ENCODE measurements at places on chromosomes 3 and 15.
A peak's percentile ranks its signal among the peaks of the same experiment; 100 is the strongest.

- DNase-seq = no peak
Measured at GRCh38 chr3:33067484-33067883, 29.5 kb downstream of the GLB1 start.

GRCh38 chr15:29457729-29458128, 188.1 kb upstream of the NSMCE3 start:
- DNase-seq = no peak

- DNase-seq = no peak
Measured at GRCh38 chr15:70669006-70669602, 94.3 kb downstream of the UACA start.

DNA sequence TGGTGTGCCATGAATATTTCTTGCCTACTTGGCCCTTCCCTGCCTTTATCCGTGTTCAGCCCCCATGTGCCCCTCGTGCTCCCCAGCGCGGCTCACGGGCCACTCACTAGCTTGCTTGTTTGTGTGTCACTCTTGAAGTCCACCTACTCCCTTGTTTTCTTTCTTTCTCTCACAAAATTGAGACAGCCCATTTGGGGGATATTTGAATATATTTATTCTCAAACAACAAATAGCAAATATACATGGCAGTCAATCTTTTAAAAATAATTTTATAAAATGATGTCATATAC, 82.2 kb downstream of the PLXNA1 start:
- no peak for DNase-seq

DNA sequence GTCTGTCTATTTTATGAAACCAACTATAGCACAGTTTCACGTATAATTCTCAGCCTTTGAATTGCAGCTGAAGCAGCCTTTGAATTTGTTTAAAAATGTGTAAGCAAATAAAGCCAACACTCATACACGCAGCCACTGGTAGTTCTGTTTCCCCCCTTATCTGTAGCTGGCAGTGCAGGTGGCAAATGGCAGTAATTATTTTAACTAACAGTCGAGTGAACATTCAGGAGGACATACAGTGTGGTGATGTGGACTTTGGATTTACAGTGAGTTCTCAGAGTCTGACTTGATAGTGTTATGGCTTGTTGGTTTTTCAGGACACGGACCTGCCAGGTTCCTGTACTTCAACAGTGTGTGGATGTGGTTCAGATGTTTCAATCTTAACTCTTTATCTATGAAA, 64.0 kb upstream of the SKOR1 start:
- no peak for DNase-seq

DNA sequence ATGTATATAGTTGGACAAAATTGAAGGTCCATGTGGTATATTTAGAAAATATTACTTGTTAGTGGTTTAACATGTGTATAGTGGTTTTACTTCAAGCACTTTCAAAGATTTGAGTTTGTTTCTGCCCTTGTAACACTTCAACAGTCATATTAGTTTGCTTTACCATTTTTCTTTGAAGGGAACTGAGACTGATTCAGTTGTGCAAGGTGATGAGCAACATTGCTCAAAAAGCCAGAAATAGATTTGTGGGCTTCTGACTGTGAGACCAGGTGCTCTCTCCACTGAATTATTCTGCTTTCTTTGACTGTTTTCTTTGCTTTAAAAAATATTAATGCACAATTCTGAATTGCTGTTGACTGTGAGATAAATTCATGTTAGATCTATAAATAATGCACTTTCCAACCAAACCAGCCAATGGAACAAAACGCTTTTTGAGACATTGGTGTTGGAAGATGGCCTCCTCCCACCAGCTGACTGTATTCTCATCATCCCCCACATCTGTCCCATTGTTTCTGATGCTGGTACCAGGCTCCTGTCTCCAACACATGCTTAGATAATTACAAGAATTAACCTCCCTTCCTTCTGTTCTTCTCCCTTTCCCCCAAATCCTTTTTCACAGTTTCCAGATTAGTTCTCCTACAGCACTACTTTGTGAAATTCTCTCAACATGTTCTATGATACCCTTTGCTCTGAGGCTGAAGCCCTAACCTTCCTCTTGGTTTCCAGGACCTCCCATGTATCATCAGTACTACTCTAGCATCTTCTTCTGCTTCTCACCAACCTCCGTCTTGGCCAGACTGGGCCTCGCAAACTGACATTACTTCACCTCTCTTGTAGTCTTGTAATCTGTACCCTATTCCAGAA, 27.9 kb downstream of the PLCL2 start:
- no peak for DNase-seq

- no peak for DNase-seq
Measured at GRCh38 chr3:105722943-105723556, 145.8 kb downstream of the CBLB start.

- no peak for DNase-seq
Measured at GRCh38 chr3:142960322-142960850, 3.1 kb downstream of the PAQR9 start.

GRCh38 chr15:69885173-69885955, 212.4 kb downstream of the TLE3 start:
- DNase-seq = no peak

- DNase-seq = no peak
Measured at GRCh38 chr3:58630076-58630709, 36.4 kb downstream of the FAM3D start.

DNA sequence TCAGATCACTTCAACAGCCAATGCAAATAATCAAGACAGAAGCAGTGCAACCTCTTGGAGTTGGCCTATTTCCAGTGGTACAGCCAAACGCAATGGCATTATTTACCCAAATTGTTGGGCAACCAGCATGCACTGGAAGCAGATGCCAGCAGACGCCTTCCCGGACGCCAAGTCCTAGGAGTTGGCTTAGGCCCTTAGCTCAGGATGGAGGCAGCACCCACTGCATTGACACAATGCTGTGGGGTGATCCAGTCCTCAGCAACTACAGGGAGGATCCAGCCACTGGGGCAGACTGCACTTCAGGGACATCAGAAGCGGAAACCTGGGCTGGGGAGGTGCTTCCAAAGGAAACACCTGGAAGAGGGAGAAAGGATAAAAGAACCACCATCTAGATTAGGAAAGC, 290.4 kb downstream of the FAM43A start:
- DNase-seq = no peak

DNA sequence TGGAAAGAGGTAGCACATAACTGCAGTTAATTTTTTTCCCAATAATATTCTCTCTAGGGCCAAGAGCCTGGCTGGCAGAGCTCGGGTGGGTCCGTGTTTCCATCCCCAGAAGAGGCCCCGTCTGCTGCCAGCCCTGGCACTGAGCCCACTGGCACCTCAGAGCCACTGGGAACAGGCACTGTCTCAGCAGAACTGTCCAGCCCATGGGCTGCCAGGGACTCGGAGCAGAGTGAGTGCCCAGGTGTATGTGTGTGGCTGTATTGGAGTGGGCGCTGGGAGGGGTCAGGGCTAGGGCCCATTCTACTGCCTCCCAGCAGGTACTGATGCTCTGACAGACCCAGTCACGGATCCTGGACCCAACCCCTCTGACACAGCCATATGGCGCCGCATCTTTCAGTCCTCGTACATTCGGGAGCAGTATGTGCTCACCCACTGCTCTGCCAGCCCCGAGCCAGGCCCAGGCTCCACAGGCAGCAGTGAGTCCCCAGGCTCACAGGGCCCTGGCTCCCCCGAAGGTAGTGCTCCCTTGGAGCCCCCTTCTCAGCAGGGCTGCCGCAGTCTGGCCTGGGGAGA, 8.9 kb downstream of the VWA5B2 start:
- DNase-seq = no peak

DNA sequence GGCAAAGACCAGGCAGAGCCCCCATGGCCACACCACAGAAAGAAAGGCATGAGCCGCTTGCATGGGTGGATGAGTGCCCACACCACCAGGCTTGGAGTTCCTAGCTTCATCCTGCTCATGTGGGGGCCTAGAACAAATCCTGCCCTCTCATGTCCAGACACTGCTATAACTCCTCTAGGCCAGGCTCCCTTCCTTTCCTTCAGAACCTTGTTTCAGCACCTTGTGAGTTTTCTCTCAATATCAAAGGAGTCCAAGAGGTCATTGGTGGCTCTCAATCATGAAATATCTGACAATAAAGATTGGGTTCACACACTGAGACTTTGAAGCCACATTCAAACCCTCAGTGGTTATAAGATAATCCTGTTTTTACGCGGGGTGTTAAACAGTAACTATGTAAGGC, 12.7 kb downstream of the SLC6A20 start:
- DNase-seq = no peak

DNA sequence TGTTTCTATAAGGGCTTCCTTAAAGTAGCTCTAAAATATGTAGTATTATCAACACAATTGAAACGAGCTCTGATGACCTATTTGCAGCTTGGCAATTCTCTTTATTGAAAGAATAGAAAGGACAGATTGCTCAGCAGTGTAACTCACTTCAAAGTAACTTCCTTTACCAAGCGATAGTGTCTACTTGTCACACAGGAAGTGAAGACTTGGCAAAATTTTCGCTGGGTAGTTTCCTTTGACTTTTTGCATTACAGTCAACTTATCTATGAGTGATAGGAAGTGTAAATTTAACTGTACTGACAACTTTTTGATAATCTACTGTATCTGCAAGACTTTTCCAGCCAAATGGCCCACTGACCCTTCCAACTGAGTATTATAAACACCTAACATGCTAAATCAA, 22.8 kb downstream of the SLC9A9 start:
- DNase-seq = no peak

- DNase-seq = no peak
Measured at GRCh38 chr3:167078070-167078622, 302.0 kb downstream of the ZBBX start.

GRCh38 chr3:189121092-189121491, 50.7 kb upstream of the TPRG1 start:
- DNase-seq = no peak

DNA sequence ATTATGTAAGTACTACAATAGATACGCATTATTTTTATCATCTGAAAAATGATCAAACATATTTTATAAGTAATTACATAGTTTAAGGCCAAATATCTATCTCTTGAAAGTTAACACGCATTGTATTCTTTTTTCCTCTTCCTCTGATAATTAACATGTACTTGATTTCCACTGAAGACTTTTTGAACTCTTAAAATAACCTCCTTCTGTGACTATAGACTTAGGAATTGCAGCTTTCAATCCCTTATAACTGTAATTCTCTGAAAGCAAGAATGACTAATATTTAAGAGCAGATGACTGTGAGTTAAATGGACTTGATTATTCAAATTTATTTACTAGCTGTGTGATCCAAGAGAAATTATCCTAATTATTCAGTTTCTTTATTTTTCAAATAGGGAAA, 730.6 kb upstream of the NECTIN3 start:
- DNase-seq = no peak

- DNase-seq = no peak
Measured at GRCh38 chr3:59481776-59482400, 432.1 kb upstream of the CFAP20DC start.

GRCh38 chr3:64983583-64984359, 296.0 kb upstream of the ADAMTS9 start:
- no peak for DNase-seq

DNA sequence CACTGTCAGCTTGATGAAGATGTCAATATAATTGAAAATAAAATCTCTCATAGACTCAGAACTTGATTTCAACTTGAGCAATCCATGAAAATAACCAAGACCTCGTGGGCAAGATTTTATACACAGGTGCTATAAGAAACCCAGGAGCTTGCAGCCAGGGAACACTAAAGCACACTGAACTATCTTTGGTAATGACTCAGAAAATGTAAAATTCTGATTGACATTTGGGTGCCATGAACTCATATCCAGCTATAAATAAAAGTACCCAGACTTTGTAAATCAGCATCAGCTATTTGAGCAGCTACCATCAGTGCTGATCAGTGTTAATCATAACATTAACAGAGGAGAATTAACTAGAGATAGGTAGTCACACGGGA, 61.5 kb downstream of the PLCH1 start:
- no peak for DNase-seq

DNA sequence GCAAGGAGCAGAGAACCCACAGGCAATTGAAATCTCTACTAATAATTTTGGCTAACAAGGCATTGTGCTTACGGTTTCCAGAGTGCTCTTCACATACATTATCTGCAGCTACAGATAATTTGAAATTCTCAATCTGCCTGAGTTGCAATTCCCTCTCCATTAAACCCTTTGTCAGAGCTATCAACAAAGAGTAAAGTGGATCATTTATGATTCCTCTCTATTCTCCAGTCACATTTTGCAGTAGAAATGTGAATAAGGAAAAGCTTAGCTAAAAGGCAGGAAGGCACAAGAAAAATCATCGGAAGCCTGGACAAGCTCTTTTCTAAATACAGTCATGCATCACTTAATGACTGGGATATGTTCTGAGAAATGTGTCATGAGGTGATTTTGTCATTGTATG, 49.6 kb downstream of the FAM98B start:
- DNase-seq = no peak

DNA sequence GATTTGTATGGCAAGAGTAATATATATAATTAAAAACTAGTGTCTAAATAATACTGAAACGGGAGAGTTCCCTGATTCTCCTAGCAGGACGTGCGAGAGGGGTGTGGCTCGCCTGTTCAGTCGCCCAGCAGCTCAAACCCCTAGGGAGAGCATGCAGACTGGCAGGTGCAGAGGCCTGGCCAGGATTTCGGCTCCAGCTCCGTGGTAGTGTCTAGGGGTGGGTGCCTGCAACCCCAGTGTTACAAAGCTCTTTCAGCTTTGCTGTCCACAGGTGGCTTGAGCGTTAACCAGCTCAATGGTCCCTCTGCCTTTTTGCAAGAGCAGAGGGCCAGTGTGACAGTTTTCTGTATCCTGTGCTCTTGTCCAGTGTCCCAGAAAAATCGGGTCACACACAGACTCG, 226.6 kb downstream of the ALCAM start:
- no peak for DNase-seq

GRCh38 chr3:71537211-71537611, 46.3 kb downstream of the FOXP1 start:
- DNase-seq = peak; percentile 92

DNA sequence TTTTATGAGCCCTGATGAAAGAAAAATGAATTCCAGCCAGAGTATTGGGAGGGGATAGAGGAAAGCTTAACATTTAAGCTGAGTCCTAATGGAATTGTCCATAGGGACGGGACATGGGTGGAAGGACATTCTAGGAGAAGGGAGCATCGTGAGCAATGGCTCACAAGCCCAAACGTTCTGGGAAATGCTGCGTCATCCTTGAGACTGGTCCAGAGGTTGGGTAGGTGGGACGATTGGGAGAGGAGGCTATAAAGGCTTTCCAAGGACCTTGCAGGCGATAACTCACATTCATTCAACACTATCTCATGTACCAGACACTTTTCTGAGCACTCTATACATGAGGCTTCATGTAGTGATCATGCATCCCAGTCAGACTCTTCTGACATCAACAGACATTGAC, 237.5 kb downstream of the THSD4 start:
- DNase-seq = no peak

- DNase-seq = no peak
Measured at GRCh38 chr15:50786871-50787270, 21.4 kb upstream of the SPPL2A start.
